Glutamatergic neuron (in vitro differentiated cells): ENCODE measurements at places on chromosomes 12 and 14. TPM values are rescaled to one million over a fixed set of nuclear protein-coding genes. Genes with fewer than 3 reads are reported as not detected.

Gene RFX4
- total RNA-seq = not detected

Gene BCDIN3D
- 5.9 TPM for total RNA-seq

Gene PTPRR
- 0.34 TPM for total RNA-seq

DNA sequence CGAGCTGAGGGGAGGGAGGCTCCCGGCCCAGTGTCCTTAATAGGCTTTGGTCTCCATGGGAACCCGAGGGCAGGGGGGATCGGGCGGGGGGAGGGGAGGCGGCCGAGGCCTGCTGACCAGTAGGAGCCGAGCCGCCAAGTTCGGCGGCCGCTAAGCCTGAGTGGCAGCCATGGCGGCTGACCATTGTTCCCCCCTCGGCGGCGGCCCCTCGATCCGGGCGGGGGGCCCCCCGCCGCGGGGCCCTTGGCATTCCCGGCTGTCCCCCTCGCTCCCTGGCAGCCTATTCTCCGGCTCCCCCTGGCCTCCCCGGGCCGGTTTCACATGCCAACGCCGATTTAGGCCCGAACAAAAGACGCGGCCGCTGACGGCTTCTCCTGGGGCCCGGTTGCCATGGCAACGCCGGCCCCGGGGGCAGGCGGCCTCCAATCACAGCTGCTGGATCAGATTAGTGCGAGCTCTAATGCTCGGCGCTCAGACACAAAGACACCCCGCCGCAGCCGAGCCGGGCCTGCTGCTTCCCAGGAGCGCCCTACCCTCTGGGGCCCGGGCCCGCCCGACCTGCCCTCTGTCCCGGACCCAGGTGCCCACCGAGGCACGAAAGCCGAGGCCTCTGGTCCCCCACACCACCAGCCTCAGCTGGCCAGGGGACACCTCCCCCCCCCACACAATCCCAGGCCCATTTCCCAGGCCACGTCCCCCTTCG is 7.3 kb downstream of the MSI1 start:
- DNase-seq = peak; percentile 90

- no peak for DNase-seq
Observed at GRCh38 chr14:70753518-70753953, 55.8 kb downstream of the MAP3K9 start.

DNA sequence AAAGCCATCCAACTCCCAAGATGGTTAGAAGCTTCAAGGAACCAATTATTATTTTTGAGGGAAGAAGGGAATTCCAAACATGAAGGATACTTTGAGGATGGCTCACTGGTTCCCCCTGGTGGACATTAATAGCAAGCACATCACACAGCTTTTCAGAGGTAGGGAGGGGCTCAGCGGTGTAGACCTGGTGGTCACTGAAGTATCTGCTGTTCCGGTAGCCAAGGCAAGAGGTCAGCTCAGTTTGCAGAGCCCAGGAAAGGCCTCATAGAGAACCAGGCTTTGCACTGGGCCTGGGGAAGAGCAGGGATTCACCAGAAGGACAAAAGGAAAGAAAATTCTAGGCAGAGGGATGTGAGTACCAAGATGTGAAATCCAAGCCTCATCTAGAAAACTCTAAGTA is 118.7 kb downstream of the KSR2 start:
- DNase-seq = peak; percentile 41

DNA sequence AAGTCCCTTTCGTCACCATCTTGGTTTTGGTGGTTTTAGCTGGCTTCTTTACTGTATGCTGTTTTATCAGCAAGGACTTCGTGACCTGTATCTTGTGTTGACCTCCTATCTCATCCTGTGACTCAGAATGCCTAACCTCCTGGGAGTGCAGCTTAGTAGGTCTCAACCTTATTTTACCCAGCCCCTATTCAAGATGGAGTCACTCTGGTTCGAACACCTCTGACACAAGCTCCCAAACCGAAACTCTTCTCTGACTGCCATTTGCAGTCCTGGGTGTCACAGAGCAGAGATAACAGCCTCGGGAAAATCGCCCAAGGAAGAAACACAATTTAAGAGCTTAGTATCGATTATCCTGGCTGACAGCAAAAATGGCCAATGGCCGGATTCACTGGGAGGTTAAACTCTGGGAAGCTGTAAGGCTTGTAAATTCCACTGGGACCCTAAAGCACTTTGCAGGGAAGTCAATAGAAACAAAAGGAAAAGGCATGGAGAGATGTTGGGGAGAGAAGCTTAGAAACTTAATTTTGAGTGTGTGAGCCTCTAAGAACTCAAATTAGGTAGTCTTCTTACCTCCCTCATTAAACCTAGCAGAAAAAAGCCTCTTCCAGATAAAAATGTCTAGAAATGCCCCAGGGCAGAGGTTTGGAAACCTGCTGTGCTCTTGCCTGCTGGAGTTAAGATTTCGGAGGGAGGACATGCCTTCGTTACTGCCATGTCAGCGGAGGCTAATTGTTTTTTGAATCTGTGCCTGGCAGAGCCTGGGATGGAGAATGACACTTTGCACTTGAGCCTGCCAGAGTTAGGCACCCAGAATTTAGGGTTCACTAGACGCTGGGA is 56.5 kb upstream of the RPH3A start:
- DNase-seq = peak; percentile 24

- no peak for DNase-seq
Observed at GRCh38 chr12:50314636-50315312, 31.5 kb upstream of the LIMA1 start.
